ENCODE measurements at places on chromosomes 13 and 19.

GRCh38 chr13:41428155-41428554 lies 29.2 kb upstream of the RGCC start:
- ATAC-seq: peak; percentile 79

DNA sequence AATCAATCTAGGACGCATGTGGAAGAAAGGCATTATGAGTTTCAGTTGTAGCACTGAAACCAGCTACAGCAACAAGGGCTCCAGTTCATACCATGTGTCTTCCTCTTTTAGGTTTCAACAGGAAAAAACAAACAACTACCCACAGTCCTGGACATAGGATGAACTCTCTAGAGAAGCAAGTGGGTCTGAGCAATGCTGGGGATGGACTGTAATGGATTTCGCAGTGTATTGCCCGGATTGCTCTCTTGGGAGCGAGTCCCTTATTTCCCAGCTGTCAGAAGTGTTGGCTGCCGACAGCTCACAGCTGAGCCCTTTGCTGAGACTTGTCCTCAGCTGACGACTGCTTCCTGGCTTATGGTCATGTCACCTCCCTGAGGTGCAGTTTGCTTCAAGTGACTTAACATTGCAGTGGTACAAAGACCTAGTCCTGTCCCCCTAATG lies 12.1 kb upstream of the MYCBP2 start:
- no peak for ATAC-seq

- ATAC-seq: no peak
Measured at GRCh38 chr19:2527171-2527570, 51.2 kb downstream of the GADD45B start.

DNA sequence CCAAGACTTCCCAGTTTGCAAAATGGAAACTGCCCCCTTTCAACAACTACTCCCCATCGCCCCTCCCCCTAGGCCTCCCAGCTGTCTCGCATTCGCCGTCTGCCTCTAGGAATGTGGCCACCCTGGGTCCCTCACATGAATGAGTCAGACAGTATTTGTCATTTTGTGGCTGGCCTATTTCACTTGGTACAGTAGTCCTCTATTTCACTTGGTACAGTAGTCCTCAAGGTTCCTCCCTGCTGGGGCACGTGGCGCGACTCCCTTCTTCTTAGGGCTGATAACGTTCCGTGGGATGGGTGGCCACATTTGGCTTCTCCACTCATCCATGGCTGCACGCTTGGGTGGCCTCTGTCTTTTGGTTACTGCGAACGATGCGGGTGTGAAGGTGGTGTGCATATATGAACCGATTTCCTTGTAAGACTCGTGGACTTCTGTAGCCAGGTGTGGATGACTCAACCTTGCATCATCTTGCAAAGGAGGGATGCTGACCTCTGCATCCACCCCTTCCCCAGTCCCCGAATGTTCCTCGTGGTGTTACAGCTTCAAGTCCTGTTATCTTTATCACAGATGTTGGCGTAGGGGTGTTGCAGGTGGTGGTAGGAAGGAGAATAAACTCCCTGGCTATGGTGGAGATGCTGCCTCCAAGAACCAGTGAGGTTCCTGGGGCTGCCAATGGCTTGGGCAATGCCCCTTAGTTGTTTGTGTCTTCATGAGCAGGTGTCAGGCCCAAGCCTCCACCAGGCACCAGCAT lies 112.1 kb upstream of the SOX1 start:
- ATAC-seq: no peak

GRCh38 chr19:15780610-15781418 lies 6.6 kb upstream of the OR10H5 start:
- no peak for ATAC-seq

- no peak for ATAC-seq
Measured at GRCh38 chr13:95258619-95259194, 42.5 kb downstream of the ABCC4 start.

GRCh38 chr13:19587635-19588300 lies 26.4 kb upstream of the TPTE2 start:
- ATAC-seq: peak; percentile 63

Measured in activated T-helper 17 cell treated with anti-CD3 and anti-CD28 coated beads, Interleukin-2, amount 50 U/mL, for 72 hours (primary cell).